COLO829 (cell line): ENCODE measurements at places on chromosomes 6 and 20.

DNA sequence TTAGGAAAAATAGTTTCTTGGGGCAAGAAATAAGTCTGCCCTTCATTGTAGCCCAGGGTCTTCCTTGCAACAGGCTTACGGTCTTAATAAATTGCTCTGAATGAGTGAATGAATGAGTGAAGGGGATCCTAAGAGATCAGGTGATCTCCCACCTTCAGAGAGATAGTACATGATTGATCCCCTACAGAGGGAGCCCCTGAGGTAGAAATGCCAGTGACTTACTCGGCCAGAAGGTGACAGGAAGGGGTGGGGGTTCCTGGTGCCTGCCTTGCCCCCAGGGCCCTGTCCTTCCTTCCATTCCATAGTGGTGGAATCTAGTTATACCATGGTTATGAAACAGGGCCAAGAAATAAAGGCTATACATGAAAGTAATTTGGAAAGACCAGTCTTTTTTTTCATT lies 215.3 kb upstream of the SSTR4 start:
- DNase-seq, result no peak

- DNase-seq, result no peak
Observed at GRCh38 chr6:304833-305370, 12.6 kb downstream of the DUSP22 start.

DNA sequence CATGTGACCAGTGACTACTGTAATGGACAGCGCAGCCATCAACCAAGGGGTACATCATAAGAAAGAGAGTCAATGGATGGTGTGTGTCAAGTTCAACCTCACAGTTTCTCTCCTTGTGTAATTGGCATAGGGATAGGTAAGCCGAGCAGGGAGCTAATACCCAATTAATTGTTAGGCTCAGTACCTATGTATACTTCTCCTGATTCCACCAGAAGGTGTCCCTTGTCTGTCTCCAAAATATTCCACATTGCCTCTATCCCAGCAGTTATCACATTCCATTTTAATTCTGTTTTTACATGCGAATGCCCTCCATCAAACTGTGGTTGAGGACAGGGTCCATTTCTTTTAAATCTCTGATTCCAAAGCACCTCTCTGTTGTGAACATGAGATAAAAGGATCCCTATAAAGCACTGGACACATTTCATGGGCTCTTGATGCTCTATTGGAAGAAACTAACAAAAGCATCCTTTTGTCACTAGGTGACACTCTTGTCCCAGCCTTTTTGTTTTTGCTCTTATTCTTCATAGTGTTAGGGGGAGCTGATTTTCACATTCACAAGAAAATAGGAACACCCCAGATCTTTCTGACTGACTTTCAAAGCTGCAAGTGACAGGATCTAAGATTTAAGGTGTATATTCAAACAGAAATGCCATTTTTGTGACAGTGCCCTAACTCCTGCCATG lies 38.9 kb downstream of the FBXO9 start:
- no peak for DNase-seq

DNA sequence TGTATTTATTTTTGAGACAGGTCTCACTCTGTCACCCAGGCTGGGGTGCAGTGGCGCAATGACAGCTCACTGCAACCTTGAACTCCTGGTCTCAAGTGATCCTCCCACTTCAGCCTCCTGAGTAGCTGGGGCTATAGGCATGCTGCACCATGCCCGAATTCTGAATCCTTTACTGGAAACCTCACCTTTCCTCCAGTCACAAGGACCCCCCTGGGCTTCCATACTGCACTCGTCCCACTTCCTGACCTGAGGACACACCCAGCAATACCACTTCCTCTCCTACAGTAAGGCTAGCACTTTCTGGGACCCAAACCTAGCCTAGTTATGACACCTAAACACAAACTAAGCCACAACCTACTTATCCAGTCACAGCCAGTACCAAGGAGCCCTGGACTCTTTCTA lies 68.2 kb downstream of the FAM217A start:
- no peak for DNase-seq

- DNase-seq, result no peak
Observed at GRCh38 chr6:134956032-134956431, 6.1 kb upstream of the ALDH8A1 start.

- DNase-seq, result no peak
Observed at GRCh38 chr20:34574426-34574825, 15.9 kb downstream of the MAP1LC3A start.

DNA sequence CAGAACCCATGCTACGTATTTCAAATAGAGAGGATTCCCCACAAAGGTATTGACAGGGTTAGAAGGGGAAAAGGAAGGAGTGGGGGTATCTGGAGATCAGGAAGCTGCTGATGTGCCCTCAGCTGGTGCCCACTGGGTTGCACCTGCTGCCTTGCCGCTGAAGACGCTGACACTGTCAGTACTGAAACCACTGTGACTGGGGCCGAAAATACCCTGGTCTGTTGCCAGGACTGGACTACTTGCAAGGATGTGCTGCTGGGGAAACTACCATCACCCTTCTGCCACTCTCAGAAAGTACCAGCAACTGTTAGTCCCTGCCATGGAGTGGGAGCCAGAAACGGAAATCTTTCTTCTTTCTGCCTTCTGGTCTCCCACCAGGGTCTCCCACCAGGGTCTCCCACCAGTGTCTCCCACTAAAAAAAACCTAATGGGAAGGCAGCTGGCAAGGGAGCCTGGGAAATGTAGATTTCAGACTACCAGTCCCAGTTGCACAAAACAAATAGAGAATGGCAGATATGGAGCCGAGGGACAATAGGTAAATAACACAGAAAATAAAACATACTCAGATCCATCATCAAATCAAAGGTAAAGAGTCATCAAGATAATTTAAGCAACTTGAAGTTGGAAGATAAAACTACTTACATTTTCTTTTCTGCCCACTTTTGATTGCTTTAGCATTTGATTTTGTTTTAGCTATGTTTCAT lies 204.8 kb downstream of the TPBG start:
- no peak for DNase-seq

GRCh38 chr6:134517868-134518267 lies 200.0 kb upstream of the SGK1 start:
- DNase-seq, result no peak

GRCh38 chr6:132764370-132764769 lies 6.7 kb upstream of the VNN2 start:
- DNase-seq, result peak; percentile 7

DNA sequence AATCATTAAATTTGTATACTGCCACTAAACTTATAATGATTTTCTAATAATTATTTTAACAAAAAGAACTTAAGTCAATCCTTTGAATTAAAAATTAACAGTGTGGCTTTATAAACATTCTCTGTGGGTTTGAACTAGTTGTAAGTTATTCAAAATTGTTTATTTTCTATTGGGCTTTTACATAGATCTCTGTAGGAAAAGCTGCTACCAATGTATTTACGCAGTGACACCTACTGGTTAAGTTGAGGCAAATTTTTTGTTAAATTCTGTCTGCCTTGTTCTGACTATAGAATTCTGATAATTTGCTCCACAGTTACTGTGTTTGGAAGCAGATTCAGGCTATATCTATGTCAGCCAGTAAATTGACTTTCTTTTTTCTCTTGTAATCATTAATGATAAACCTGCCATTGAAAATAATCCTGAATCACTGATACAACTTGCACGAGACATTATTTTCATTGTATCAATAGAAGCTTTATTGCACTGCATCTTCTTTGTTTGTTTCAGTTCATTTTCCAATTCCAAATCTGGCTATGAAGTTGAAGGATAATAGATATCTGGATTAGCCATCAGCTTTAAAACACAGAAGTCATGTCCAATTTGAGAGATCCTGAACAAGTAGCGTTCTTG lies 66.0 kb upstream of the UTRN start:
- peak; percentile 50 for DNase-seq

DNA sequence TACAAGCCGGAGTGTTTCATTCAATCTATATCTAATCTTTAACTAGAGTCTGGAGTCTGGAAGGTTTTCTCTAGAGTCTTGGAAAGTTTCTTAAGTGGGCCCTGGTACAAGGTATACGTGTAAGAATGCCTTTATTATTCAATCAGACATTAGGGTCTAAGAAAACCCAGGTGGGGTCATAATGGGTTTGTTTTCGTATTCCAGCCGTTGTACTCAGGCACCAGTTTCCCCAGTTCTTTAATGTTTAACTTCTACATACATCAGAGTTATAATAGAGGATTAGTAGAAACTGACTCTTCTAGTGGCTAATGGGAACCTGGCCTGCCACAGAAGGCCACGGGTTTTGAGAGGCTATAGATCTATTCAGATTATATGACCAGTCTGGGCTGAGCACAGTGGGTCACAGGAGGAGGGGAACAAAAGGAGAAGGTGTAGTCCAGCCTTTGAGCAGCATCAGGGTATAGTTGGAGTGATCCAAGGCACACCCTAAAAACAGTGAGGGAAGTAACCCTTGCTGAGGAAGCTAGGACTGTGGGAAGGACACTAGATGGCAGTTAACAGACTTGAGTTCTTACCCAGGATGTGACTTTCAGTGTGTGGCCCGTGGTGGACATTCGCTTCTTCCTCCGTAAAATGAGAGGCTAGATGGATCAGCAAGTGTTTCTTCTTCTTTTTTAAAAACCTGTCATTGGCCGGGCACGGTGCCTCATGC lies 15.5 kb downstream of the FAM83B start:
- no peak for DNase-seq

GRCh38 chr6:8234321-8234720 lies 132.0 kb upstream of the EEF1E1 start:
- no peak for DNase-seq

- DNase-seq, result no peak
Observed at GRCh38 chr20:23374441-23374840, 12.5 kb downstream of the GZF1 start.

GRCh38 chr20:61923371-61924166 lies 142.1 kb downstream of the TAF4 start:
- no peak for DNase-seq

DNA sequence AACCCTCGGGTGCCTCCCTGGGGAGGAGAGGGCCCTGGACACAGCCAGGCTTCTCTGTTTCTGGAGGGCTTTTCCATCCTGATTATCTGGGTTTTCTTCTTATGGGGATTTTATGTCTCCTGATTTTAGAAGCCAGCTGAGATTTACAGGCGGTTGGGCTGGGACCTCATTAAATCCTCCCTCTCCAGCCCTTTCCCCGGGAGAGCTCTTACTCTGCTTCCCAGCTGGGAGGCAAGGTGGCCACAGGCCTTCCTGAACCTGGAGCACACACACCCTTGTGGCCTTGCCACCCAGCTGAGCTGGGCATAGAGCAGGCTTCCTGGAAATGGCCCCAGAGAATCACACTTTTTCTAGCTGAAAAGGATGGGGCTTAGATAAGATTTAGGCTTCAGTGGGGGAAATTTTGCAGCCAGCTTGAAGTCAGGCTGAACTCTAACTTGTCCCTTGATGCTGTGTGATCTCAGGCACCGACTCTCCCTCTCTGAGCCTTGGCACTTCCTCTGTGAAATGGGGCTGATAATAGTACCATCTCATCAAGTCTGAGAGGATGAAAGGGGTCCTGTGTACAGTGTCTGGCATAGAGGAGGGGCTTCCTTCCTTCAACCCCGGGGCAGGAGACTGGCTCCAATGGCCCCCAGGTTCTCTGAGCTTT lies 16.6 kb downstream of the VSTM2L start:
- no peak for DNase-seq

- DNase-seq, result no peak
Observed at GRCh38 chr20:49122920-49123319, 65.2 kb downstream of the STAU1 start.
